ENCODE measurements at places on chromosomes 4 and X.

DNA sequence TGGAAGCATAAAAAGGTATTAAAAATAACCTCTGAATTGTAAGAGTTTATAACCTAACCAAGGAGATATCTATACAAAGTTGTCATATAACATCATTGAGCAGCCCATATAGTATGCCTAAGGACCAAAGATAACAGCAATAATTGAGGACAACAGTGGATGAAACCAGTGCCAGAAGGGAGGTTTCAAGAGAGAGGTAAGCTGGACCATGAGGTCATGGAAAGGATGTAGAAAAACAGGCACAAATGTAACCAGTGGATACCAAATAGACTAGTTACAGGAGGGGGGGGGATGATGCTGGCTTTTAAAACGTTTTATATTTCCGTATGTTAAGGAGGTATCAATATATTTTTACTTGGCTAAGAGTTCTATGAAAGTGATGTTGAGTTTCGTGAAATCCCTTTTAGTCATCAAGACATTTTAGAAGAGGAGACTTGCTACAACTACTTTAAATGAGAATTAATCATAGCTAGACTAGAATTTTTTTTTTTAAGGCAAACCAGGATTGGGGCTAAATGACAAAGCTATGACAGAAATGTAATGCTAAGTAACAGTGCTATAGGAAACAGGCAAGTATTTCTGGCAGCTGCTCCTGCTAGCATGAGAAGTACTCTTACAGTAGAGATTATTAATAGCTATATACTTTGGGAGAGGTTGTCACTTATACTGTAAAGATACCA lies 161.1 kb downstream of the FBXW7 start:
- no peak for DNase-seq

DNA sequence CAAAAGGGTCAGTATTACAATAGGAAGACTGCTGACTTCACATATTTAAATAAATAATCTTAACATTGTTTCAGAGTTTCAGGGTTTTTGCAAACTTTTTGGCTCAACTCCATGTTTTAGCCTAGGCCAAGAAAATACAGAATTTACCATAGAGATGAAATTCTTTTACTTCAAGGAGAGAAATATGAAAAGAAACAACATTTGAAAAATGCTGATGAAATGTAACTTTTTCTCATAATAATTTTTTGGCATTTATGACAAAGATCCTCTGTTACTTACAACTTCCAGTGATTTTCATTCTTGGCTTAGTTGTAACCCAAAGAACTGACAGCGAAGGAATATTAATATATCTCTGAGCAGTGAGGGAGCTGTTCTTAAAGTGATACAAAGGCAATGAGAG lies 316.1 kb upstream of the EMCN start:
- DNase-seq: no peak

DNA sequence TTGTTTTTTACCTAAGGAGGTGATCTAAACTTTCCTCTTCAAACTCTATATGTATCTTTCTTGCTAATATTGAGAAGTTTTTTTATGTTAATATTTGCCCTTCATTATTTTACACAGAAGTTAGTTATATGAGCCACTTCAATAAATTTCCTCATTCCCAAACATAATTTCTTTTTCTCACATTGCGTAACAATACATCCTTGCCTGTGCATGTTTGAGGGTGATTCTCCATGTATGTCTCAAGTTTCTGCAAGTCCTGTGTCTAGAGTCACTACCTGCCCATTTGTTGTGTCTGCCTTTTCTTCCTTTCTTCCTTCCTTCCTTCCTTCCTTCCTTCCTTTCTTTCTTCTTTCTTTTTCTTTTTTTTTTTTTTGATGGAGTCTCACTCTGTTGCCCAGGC lies 2057.9 kb downstream of the PCDH7 start:
- DNase-seq: no peak

DNA sequence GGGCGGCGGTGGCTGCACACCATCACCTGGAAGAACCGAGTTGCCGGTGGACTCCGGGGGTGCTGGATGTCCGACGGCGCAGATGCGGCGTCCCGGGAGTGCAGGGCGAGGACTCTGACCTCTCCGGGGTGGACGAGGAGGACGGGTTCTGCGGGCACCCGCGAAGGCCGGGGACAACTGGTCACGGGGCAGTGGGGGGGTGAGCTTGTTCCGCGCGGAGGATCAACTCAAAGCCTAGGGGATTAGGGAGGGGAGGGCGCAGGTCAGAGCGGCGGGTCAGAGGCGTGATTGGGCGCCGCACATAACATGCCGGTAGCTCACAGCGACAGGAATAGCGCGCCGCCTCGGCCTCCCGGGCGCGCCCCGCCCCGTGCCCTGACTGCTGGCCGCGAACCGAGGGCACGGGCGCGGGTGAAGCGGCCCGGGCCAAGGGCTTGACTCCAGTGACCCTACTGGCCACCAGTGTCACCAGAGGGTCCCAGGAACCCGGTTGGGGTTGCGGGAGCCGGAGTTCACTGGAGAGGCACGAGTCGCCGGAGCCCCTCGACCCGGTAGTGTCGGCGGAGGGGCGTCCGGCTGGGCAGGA lies at the start of gene KLHL34:
KLHL34 (minus strand) TSS at position 179 of the 586 bp plus-strand sequence. CDS start 542 bp downstream, outside the sequence.
- no peak for DNase-seq

- no peak for DNase-seq
Measured at GRCh38 chr4:2900741-2901140, 57.1 kb downstream of the ADD1 start.

DNA sequence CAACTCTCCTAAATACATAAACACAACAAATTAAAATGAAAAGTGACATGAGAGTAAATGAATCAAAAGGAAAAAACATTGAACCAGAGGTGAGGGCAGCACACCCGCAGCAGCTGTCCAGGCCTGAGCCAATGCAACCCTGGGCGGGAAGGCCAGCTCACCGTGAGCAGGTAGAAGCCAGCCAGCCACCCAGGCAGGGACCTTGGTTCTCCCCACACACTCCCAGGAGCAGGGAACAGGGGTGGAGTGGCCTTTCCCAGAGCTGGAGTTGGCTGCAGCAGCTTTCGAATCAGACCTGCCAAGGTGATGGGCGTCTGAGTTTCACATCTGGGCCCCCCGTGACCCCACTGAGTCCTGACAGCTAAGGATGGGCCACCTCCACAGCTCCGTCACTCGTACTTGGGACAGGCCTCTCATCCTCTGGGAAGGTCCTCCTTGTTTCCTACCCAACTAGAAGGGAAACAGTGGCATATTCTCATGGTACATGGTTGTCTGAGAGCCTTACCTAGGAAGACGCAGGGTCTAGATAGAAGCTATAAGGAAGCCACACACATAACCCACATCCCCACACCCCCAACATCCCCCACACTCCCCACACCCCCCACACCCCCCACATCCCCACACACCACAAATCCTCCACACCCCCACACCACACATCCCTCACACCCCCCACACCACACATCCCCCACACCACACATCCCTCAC lies 172.2 kb downstream of the DCLK2 start:
- no peak for DNase-seq

DNA sequence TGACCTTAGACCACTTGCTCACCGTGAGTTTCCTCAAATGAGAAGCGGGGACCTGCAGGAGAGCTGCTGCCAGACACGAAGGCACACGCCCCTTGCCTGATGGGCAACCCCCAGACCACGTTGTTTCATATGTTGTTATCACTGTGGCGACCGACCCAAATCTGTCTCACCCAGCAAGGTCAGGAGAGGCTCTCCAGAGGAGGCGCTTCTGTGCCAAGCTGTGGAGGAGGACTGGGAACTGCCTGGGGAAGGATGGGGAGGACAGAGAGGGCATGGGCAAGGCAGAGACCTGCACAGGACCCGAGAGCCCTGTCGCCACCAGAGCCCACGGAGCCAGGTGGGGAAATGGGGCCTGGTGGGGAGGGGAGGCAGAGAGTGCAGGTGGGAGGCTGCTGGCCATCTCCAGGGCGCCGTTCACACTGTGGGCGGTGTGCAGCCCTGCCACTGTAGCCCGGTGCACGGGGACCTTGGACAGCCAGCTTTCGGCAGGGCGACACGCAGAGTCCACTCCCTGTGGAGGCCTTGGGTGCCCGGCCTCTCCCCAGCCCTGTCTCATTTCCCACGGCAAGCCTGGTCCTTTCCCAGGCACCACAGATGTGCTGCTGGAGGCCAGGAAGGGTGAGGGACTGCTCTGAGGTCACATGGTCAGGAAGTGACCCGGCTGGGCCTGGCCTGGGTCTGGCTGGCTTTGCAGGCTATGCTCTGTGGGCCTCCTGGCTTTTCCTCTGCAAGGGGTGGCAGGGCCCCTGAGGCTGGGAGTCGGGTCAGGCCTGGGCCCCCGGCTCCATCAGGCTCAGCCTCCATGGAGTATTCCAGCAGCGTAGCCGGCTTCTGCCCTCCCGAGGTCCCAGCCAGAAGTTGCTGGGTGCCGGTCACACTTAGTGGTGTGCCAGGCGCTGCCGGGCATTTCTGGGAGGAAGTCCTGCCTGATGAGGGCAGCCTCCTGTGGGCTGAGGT lies 3.2 kb downstream of the HTRA3 start:
- no peak for DNase-seq

DNA sequence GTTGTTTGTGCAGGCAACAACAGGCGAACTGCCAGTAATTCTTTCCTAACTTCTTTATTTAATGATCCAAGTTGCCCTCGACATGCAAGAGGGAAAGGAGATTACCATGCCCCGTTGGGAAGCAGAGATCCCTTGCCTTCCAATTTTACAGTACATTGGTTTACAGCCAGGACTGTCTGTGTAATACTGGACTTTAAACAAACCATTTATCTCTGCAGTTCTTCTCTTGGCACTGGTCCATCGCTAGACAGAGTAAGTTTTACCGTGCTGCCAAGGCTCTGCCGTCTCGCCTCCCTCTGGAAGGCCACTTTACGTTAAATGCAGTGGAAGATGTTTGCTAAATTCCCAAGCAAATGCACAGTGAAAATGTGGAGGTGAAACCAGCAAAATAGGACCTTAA lies 660.3 kb upstream of the PRKX start:
- DNase-seq: no peak

DNA sequence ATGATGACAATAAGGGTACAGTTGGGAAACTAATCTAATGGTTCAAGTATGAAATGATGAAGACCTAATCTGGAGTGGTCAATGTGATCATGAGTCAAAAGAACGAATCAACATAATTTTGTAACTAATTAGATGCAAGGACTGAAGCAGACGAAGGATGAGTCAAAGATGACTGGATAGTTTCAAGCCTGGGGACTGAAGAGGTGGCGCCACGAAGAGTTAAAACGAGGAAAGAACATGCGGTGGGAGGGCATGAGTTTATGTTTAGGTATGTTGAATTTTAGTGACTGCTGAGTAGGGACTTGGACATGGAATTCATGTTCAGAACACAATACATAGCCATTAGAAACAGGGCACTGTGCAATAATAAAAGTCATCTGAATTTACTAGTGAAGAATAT lies 221.5 kb upstream of the FAM241A start:
- no peak for DNase-seq

DNA sequence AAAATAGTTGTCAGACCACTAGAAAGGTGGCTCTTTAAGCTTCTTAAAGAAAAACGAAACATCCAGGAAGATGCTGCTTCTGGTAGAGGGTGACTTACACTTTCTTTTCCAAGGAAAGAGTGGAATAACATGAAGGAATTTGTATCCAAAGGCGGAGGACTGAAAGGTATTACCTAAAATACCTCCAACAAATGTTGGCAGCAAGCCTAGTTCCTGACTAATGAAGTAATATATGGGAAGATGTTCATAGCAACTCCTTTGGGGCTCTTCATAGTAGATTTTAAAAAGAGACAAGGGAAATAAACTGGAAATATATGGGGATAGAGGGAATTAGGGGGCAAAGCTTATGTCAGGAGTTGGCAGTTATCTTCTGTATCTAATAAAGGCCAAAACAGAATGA lies 116.2 kb downstream of the AASDH start:
- no peak for DNase-seq

DNA sequence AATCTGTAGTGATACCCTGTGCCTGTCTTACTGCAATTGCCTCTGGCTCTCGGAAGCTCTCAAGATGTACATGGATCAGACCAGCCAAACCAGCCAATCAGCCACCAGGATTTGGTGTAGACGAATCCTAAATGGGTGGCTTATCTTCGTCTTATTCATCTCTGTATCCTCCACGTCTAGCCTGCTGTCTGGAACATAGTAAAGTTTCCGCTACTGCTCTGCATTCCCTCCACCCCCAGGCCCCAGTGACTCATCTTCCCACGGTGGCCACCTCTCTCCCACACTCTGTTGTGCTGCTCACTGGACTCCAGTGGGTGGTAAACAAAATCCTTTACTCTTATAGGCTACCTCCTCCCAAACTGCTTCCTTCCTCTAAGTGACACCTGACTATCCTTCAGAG lies 37.8 kb downstream of the SEPTIN6 start:
- peak; percentile 43 for DNase-seq

DNA sequence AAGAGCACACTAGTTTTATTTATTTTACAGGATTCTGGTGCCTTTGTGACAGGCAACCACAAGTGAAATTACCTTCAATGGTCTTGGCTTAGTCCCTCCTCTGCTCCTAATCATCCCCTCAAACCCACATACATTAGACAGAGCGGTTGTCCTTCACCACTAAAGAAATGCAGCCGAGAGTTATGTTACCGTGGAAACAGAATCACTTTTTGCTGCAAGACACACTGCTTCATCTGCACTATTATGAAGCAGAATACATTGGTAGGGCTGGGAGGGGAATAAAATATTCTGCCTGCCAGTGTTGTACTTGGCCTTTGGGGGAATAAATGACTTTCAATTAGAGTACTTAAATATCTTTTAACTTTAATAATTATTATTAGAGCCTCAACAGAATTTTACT lies 75.2 kb downstream of the ARHGEF38 start:
- DNase-seq: no peak

GRCh38 chrX:115892056-115892708 lies 278.4 kb upstream of the AGTR2 start:
- peak; percentile 15 for DNase-seq

DNA sequence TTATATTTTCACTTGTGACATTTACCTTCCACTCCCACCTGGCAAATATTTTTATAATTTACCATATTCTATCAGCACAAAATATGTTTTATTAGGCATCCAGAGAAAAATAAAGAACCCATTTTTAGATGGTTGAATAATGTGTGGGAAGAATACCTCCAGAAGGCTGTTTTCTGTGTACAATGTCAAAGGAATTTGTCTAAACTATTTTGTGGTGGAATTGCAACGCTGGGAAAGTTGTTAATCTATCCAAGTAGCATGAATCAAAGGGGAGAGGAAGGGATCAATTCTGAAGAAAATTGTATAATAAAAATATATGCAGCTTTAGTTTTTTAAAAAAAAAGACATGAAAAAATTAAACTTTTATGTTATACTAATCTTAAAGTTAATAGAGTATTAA lies 706.5 kb downstream of the FSTL5 start:
- DNase-seq: no peak

DNA sequence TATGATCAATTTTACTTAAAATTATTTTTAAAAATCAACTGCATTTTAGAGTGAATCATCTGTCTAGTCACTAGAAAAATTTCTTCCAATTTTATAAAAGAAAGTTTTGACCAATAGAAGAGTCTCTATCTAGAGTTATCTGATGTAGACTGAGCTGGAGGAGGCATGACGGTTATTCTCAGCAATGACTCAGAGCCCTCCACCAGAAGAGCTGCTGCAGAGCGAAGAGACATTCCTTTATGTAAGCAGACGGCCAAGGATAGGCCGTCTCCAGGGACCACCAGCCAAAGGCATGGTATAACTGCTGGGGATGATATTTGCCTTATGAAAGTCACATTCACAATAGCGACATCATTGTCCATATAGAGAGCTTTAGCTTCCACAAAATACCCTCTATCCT lies 23.0 kb downstream of the LDB2 start:
- DNase-seq: peak; percentile 62
